ENCODE measurements at places on chromosomes 11 and 22.

DNA sequence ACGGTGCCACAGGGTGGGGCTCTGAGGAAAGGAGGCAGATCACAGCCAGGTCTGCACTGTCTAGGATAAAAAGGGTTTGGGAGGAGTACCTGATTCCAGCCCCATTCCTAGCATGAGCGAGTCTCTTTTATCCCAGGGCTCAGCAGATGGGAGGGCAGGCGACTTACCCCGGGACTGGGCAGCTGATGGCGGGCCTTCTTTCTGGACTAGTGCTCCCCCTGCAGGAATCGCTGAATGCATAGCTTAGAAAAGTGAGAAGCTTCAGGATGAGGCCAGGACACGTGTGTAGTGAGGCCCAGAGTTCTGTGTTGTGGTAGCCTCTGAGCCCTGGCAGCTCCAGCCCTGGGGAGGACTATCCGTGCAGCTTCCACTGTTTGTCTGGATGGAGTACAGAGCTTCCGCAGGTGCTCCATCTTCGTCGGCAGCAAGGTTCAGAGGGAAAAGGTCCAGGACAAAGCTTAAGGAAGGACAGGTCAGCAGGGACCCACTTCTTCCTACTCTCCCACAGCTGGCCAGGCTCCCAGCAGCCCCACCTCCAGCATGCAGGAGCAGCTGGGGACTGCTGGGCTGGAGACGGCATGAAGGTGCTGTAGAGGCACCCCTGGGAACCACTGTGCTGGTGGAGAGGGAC lies 30.4 kb downstream of the COMMD9 start:
- no peak for DNase-seq

- peak; percentile 33 for DNase-seq
Measured at GRCh38 chr11:111631666-111632039, 29.4 kb downstream of the SIK2 start.

- DNase-seq, result no peak
Measured at GRCh38 chr11:93403930-93404329, 73.4 kb downstream of the DEUP1 start.

DNA sequence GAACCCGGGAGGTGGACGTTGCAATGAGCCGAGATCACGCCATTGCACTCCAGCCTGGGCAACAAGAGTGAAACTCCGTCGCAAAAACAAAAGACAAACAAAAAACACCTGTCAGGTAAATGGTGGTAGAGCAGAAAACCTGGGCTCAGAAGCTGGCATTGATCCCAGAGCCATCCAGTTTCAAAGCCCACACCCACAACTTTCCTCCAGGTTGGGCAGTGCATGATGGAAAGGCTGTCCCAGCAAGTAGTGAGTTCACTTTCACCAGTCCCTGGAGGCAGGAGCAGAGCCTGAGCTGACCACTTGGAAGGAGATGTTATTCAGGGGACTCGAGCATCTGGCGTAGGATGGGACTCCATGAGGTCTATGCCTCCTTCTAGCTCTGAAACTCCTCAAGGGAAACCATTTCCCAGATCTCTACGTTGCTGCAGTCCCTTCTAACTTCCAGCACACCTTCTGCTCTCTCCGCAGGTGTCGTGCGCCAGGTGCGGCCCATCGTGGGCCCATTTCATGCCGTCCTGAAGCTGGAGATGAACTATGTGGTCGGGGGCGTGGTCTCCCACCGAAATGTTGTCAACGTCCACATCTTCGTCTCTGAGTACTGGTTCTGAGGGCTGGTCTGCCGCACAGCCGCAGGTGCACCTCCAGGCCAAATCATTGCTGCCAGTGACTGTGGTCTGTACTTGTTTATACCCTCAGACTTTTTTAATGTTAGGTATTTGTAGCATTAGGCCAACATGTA lies 71.6 kb upstream of the ATXN10 start:
- no peak for DNase-seq

DNA sequence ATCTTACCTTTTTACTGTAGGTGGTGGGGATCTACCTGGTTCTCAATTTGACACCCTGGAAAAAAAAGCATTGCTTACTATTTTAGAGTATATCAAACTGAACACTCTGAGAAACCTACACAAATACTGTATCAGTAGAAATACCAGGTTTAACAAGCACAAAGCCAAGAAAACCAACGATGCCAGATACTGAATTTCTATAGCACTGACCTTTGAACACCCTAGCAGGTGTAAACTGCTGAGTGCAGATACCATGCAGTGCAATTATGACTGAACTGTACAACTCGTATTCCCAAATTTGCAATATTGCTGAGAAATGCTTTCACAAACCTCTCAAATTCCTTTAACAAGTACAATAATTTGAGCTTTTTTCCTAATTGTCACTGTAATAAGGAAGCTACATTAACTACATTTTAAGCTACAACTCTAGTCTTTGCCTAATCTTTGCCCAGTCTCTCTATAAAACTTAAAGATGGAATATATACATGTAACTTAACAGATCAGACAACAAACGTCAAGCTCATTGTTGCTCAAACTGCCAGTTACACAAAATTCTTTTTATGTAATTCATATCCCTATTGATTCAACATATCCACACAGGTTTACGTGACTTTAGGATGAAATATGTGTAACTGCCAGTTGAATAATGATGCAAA lies 8.9 kb downstream of the TAF1D start:
- no peak for DNase-seq

DNA sequence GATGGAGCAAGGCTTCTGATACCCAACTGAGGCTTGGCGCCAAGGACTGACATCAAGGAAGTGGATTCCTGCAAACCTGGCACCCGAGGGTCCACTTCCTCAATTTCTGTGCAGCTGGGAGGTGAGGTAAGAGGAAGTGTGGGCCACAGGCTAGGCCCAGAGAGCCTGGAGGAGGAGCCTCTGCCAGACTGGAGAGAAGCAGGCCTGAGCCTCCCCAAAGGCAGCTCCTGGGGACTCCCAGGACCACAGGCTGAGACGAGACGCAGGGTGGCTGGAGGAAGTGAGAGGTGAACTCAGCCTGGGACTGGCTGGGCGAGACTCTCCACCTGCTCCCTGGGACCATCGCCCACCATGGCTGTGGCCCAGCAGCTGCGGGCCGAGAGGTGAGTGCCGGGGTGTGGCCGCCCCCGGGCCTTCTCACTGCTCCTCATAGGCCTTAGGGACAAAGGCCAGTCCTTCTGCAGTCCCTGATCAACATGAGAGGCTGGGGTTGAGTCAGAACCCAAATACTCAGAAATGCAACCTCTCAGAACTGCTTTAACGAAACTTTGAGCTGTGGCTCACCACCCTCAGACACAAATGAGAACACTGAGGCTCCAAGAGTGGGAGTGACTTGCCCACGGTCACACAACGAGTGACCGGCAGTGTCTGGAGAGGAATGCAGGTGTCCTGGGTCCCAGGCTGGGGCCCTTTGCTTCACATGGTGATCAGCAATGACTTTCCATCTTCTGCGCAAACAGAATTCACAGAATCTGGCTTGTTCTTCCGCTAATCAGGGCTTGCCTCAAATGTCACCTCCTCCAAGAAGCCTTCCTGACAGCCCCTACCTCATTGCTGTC lies at the start of gene NCF4:
Gene NCF4 (plus strand): TSS at position 186 of the 839 bp plus-strand sequence. CDS start 166 bp downstream, at position 352.
- DNase-seq, result no peak

DNA sequence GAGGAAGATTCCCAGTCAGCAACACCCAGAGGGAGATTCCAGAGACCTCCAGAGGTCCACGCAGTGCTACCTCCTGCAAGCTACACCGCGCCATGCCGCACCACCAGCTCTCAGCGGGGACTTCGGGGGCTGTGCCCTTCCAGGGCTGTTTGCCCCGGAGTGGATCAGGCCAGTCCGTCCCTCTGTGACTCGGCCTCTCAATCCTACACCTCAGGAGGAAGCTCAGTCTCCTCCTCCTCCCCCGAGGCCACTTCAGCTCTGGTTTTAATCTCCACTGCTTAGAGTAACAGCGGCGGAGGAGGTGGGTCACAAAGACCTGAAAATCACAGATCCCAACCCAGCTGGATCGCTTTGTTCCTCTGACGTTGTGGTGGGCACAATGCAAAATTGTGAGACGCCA lies 68.6 kb downstream of the PHF21B start:
- no peak for DNase-seq

DNA sequence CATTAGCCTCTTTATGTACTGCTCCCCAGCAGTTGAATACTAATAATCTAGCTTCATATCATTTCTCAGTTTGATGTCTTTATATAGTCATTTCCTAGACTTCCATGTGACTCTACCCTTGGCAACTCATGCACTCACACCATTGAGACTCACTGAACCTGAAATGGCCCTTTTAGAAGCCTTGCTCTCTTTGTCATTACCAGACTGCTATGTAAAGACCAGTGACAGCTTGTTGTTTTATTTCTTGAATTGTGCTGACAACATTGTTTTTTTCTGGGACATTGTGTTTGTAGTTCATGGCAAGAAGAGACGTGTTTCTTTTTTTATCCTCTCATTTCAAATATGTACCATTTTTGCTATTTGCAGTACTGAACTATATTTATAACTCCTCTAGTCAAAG lies 256.5 kb downstream of the CNTN5 start:
- DNase-seq, result no peak

DNA sequence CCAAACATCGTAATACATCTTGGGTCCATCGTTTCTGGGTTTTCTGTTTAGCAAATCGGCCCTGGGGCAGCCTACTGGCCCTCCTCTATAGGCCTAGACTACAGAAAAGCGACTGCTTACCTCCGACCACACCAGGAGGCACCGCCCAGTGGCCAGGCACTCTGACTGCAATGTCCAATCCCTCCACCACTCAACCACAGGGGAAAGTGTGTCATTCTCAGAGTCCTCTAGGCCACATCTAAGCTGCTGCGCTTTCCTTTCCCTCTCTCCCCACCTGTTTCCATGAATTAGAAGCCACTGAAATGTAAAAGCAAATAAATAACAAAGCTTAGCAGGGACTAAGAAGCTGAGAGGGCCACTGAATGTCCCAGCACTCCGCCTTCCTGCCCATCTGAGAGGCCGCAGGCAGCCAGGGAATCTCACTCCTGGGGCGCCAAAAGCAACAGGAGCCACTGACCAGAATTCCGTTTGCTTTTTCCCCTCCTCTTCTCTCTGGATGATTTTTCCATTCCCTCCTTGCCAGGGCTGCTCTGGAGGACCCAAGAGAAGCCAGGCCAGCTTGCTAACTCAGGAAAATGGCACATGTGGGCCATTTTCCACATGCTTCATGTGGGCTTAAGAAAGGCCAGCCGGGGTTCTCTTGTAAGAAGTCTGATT lies 50.1 kb upstream of the FLI1 start:
- no peak for DNase-seq

DNA sequence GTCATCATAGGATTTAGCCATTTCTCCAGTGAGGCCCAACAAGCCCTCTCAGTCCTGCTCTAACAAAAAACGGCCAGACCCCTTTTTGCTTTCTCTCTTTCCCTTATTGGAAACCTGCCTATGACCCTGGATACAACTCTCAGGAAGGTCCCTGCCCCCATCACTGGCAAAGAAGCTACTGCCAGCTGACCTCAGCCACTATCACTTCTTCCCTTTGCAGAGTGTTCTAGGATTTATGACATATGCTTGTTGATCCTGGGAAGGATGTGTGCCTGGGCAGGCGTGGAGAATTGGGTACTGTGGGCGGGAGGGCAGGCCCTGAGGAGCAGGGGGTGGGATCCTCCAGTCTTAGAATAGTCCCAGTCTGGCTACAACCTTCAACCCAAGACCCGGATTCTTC lies 7.5 kb downstream of the PGAP2 start:
- DNase-seq, result no peak

DNA sequence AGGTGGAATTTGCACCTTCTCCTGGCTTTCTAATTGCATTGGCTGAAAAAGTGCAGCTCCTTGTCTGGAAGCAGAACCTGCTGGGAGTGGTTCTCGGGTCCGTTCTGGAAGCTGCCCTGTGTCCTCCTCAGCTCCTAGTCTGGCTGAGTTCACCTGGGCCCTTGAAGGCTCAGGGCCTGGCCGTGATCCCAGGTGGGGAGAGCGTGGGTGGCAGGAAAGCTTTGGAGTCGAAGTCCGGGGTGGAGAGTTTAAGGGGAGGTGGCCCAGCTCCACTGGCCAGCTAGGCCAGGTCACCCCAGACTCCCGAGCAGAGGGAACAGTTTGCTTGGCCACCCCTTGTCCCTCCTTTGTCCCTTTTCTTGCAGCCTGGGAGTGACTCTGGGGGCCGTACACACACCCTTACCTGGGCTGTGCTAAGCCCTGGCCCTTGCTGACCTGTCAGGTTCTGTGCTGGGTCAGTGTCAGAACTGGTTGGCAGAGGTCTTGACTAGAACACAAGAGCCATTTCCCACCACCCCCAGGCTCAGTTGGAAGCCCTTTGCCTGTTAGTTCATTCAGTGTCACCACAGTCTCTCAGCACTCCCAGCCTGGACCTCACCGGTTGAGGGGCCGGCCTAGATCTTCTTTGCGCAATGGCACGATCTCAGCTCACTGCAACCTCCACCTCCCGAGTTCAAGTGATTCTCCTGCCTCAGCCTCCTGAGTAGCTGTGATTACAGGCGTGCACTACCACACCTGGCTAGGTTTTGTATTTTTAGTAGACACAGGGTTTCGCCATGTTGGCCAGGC lies 37.3 kb downstream of the LRP5 start:
- DNase-seq, result no peak

GRCh38 chr22:48173061-48173772 lies 1410.8 kb downstream of the TBC1D22A start:
- DNase-seq, result no peak

DNA sequence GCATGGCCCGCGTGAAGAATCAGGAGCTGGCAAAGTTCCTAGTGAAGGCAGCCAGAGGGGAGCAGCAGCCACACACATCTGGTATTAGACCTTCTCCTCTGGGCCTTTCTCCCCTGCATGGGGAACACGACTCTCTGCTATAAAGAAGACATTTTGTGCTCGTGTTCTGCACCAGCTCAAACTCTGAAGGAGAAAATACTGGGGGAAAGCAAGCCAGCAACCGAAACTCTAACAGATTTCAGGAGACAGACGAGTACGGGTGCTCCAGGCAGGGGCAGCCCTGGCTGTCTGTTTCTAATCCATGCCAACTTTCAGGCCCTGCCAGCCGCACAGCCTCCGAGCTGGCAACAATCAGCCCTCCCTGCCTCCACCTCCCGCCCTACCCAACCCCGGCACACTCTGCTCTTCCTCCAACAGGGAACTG lies 296.3 kb downstream of the BRD1 start:
- no peak for DNase-seq

DNA sequence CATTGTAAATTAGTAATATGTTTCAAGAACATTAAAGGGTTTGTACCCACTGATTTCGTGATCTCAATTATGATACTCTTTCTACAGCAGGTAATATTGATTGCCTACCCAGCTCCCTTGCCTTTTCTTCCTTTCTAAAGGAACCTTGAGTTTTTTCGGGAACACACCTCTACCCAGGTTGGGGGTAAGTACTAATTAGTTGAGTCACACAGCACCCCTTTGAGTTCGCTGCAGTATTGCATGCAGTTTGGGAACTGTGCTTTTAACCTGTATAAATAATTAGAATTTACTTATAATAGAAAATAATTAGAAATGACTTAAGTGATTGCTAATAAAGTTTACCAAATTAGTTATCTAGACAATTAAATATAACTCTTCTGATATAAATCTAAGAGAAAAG lies 24.9 kb downstream of the ARHGAP42 start:
- DNase-seq, result no peak

DNA sequence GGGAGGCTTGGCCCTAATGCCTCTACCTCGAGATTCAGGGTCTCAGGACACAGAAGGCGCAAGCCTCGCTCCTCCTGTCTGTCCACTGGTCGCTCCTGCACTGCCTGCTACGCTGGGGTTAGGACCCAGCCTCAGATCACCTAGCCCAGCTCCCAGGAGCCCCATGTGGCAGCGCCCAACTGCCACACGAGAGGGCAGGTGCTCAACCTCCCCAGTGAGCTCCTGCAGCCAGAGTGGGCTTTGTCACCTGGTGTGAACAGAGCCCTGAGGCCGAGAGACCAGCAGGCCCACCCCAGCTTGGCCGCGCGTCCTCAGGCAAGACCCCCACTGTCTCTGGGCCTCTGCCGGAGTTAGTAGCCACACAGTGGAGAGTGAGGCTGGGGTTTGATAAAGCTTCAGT lies 21.7 kb upstream of the PPARA start:
- no peak for DNase-seq
